ENCODE measurements at places on chromosomes 7 and 10. TPM values are rescaled to one million over a fixed set of nuclear protein-coding genes. Genes with fewer than 3 reads are reported as not detected.

Gene CNTNAP2
- polyA plus RNA-seq: 26.4 TPM

Gene ZNF282
- polyA plus RNA-seq: 25.2 TPM

Gene MKI67
- 89.3 TPM for polyA plus RNA-seq

Gene OPN1SW
- polyA plus RNA-seq: 2.2 TPM

Gene UBN2
- 27.5 TPM for polyA plus RNA-seq

Gene KIFBP
- 41.6 TPM for polyA plus RNA-seq

Gene MINDY3
- polyA plus RNA-seq: 57.4 TPM

Gene MYPN
- 0.03 TPM for polyA plus RNA-seq

Gene ADAP1
- 11.0 TPM for polyA plus RNA-seq

Gene GARIN1A
- 4.2 TPM for polyA plus RNA-seq

Data from left kidney (tissue), 8 donors.